ENCODE measurements at places on chromosomes 7 and 10.

DNA sequence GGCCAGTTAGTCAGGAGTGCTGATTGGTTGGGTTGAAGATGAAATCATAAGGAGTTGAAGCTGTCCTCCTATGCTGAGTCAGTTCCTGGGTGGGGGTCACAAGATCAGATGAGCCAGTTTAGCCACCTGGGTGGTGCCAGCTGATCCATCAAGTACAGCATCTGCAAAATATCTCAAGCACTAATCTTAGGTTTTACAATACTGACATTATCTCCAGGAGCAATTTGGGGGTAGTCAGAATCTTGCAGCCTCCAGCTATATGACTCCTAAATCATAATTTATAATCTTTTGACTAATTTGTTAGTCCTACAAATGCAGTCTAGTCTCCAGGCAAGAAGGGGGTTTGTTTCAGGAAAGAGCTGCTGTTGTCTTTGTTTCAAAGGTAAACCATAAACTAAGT, 184.1 kb upstream of the STK17A start:
- DNase-seq = no peak

GRCh38 chr7:70700055-70700940, 431.6 kb upstream of the GALNT17 start:
- no peak for DNase-seq

DNA sequence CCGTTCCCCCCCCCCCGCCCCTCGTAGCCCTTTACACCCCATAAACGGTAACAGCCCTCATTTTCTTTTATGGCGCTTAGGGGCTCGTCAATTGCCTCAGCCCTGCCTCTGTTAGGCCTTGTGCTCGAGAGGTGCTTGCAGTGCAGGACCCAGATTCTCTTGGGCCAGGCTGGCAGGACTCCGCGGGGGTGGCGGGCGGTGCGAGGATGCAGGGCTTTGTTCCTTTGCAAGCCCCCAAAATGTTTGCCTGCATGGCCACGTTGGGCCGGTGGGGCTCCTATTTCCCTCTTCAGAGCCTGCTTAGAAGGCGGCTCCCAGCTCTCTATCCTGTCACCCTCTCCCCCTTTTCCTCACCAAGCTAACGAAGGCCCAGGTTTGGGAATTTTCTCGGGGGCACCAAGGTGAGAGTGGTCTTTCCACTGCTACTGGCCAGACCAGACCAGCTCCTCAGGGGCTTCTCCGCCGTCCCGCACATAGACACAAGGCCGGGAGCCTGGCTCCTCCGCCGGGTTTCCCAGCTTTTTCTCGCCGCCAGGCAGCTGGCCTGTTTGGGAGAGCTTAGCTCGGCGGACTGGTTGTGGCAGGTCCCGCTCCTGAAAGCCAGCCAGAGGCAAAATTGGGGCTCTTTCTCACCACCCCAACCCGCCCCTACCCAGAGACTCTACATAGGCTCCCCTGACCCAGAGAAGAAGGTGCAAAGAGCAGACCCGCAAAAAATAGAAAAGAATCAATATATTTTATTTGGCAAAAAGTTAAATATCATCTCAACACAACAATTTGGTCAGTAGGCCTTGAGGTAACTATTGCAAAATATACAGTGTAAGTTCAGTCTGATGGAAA, 3.4 kb downstream of the HOXA9 start:
- no peak for DNase-seq

- DNase-seq = no peak
Measured at GRCh38 chr10:77566236-77566635, 71.4 kb downstream of the KCNMA1 start.

GRCh38 chr7:99120501-99120900, 23.4 kb downstream of the SMURF1 start:
- no peak for DNase-seq

DNA sequence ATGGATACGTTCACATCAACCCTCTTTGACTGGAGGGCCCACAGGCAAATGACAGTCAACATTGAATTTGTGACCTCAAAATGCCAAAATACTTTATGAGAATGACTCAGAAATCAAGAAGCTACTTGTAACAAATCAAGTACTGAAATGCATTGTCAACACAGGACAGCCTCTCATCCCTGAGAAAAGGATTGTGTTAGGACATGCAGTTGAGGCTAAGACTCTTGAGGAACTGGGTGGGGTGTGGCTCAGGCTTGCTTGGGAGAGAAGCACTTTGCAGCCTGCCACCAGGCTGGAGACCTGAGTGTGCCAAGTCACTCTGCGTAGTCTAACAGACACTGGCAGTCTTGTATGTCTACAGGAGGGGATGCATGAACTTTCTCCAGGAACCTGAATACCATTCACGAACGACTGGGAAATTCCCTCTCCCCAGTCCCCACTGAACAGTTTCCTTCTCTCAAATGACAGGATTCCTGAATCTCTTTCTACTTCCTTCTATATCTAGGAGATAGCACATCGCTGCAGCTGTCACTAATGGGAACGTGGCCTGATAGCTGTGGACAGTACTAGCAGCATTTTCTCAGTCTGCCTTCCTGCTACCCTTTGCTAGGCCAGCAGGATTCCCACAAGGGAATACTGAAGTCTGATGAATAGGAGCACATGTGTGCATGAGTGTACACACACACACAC, 3.3 kb upstream of the SMO start:
- no peak for DNase-seq

GRCh38 chr7:88218836-88219605, 817 bp downstream of the SRI start:
- DNase-seq = peak; percentile 9

GRCh38 chr7:25820432-25821040, 331.5 kb upstream of the NFE2L3 start:
- no peak for DNase-seq

DNA sequence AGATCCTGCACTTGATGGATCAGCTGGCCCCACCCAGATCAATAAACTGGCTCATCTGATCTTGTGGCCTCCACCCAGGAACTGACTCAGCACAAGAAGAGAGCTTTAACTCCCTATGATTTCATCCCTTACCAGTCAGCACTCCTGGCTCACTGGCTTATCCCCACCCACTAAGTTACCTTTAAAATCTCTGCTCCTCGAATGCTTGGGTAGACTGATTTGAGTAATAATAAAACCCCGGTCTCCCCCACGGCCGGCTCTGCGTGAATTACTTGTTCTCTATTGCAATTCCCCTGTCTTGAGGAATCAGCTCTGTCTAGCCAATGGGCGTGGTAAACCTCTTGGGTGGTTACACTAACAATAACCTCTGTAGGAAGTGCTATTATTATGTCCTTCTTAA, 83.7 kb downstream of the MBL2 start:
- no peak for DNase-seq

- DNase-seq = no peak
Measured at GRCh38 chr10:116201011-116201410, 72.0 kb downstream of the GFRA1 start.

- no peak for DNase-seq
Measured at GRCh38 chr10:14573666-14574261, 200.9 kb downstream of the FAM107B start.

DNA sequence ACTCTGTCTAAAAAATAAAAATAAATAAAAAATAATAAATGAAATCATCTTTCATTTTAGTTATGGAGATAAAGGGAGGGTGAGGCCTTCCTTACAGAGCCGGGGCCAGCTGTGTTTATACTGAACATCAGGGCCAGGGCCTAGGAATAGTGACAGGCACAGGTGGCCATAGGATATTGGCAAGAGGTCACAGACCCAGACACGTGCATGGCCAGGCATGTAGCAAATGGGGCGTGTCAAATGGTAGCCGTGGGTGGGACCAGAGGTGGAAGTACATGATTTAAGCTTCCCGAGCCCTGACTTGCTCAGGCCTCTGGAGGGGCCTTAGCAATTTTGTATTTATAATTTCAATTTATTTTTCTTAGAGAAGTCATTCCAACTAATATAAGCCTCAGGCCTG, 353.0 kb downstream of the ANKRD30A start:
- DNase-seq = no peak

DNA sequence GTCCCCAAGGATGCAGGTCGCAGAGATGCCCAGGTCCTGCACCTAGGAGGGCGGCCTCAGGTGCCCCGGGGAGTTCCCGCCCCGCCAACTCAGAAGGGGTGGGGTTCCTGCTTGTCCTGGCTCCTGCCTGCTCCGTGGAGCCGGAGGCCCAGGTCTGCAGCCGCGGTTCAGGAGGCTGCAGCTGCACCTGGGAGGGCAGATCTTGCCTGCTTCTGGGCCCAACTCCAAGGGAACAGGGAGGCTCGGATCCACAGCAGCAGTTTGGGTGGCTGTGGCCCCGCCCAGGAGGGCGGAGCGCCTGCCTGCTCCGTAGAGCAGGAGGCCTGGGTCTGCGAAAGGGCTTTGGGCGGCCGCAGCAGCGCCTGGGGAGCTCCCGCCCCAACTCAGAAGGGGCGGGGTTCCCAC, 108.2 kb upstream of the EGR2 start:
- no peak for DNase-seq

DNA sequence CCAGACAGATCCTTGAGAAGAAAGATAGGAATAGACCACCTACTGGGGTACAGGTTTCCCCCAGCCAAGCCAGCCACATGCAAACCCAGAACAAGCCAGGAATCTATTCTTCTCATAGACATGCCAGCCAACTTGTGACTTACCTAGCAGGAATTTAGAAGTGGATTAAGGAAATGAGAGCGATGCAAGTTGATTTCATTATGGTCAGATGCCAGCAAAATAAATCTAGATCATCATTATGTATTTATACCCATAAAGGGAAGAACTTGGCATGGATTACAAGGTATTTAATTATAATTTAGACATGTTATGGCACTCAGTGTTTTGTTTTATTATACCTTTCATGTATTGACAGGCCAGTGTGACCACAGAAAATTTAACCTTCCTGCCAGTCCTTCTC, 32.8 kb downstream of the SLC35G1 start:
- DNase-seq = no peak

- DNase-seq = peak; percentile 56
Measured at GRCh38 chr10:101161494-101162299, 30.6 kb downstream of the TLX1 start.

- DNase-seq = no peak
Measured at GRCh38 chr7:16719699-16720098, 33.9 kb upstream of the TSPAN13 start.

GRCh38 chr10:62885684-62886461, 69.7 kb upstream of the EGR2 start:
- DNase-seq = no peak

DNA sequence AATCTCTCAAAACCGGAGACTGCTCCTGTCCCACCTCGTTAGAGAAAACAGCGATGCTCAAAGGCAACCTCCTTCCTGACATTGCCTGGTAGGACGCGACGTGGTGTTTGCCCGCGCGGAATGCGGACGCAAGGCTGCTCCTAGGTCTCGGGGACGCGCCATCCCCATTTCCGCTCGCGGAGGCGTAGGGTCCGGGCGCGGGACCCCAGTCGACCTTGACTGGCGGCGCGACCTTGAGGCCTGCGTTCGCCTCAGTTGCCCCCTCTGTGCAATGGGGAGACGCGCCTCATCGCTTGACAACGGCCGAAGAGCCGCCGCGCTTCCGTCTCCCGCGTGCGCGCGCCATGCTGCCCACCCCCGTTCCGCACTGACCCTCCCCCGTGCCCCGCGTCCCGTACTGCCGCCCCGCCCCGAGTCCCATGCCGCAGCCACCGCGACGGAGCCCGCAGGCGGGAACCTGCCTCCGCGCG, 412 bp upstream of the PPIA start:
- DNase-seq = no peak

GRCh38 chr7:25861601-25862260, 290.3 kb upstream of the NFE2L3 start:
- DNase-seq = no peak

GRCh38 chr10:119030421-119031250, 1.1 kb downstream of the NANOS1 start:
- peak; percentile 20 for DNase-seq

Data from activated T-helper 9 cell treated with anti-CD3 and anti-CD28 coated beads, Interleukin-2, amount 50 U/mL, for 16 hours (primary cell).